ENCODE measurements at places on chromosomes 3 and 15. TPM values are rescaled to one million over a fixed set of nuclear protein-coding genes. Genes with fewer than 3 reads are reported as not detected.

DNA sequence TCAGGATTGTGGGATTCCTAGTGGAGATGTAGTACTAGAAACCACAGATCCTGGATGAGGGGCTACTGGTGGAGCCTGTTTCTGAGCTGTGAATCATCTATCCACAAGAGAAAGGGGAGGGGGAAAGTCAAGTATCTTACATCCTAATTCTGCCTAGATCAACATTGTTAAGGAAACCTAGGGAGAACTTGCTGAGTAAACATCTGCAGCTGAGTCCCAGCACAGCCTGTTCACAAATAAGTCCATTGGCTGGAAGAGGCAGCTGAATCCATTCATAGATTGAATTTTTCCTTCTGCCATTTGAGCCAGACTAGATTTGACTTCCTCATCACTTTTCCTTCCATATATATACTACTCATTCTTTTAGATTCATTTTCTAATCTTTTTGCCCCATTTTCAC lies 460.5 kb downstream of the TUSC7 start:
- no peak for DNase-seq

- DNase-seq = peak; percentile 78
These were observed 28.5 kb downstream of the MCTP2 start for GRCh38 chr15:94259863-94260262.

DNA sequence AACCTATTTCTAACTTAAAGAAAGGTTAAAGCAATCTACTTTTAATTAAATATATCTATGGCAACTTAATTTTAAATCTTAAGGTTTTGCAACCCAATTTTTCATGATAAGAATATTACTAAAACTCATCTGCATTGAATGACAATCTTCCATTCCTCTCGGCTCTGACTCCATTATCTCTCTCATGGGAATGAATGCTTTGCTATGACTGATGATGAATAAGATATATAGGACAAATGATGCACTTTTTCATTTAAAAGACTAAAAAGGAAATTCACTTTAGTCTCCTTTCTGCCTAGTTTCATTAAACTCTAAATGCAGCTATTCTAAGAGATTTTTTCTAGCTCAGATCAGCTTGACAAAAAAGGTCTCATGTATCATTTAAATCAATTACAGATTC lies 68.7 kb downstream of the GBE1 start:
- DNase-seq = no peak

The SOX2 gene
- 11.3 TPM for total RNA-seq

The SMCO1 gene
- total RNA-seq = not detected

DNA sequence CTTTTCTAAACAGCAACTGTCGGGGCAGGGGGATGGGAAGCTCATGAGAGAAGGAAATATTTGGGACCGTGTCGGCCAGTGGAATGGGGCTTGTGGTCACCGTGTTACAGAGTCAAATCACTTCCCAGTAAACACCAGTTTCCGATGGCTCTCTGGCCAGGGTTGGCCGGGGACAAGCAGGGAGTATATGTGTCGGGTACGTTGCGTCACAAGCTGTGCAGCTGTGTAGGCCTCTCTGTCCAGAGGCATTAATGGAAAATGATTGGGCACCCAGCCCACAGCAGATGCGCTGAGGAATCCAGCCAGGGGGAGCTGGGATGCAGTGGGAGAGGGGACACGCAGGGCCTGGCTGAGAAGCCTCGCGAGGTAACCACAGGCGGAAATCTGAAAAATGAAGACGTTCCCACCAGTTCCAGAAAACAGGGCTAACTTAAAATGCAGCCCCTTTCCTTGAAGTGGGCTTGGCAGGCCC lies 15.8 kb upstream of the ALDH1A3 start:
- no peak for DNase-seq

The CILP gene
- not detected for total RNA-seq

- DNase-seq = no peak
These were observed 490.1 kb upstream of the ATP11B start for GRCh38 chr3:182303169-182303568.

DNA sequence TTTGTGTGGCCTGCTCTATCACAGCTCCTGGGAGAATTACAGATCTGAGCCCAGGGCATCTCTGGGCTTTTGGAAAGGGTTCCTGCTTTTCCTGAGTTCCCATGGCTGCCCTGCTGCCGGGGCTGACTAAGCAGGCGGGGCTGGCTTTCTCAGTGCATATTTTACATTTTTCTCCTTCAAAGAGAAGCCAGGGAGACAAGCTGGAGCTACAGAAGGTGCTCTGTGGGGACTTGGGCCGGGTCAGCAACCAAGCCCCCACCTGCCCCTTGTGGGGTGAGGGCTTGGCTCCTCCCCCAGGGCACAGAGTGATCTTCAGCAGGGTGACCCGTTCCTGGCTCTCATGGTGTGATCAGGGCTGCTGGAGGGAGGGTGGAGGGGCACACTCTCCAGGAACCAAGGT lies 17.4 kb downstream of the ABTB1 start:
- no peak for DNase-seq

DNA sequence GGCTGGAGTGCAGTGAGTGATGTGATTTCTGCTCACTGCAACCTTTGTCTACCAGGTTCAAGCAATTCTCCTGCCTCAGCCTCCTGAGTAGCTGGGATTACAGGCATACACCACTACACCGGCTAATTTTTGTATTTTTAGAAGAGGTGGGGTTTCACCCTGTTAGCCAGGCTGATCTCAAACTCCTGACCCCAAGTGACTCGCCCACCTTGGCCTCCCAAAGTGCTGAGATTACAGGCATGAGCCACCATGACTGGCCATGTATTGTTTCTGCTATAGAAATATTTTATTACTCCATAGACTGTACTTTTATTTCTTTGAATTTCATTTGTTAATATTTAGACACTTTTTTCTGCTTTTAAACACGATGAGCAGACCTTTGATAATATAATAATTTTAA lies 60.4 kb downstream of the GTF2E1 start:
- no peak for DNase-seq

DNA sequence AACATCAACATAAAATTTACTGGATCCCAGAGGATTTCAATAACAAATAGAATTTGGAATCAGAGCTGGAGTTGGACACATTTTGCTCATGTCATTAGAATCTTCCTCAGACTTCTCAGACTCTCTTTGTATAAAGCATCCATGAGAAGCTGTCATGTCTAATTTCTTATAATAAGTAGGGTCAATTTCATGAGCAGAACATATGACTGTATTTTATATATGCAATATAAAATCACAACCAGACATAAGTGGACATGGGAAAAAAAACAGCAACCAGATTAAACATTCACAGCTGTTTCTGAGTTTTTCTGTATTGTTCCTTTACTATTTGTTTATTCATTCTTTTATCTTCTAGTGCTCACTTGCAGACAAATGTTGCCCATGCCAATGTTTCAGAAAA lies 325.5 kb downstream of the RBMS3 start:
- no peak for DNase-seq

GRCh38 chr3:110291886-110292501 lies 779.6 kb upstream of the NECTIN3 start:
- no peak for DNase-seq

The ASB14 gene
- not detected for total RNA-seq

- no peak for DNase-seq
These were observed 392.2 kb downstream of the KCNH8 start for GRCh38 chr3:19540464-19540863.

- DNase-seq = peak; percentile 2
These were observed 23.9 kb upstream of the TM4SF1 start for GRCh38 chr3:149401212-149401925.

DNA sequence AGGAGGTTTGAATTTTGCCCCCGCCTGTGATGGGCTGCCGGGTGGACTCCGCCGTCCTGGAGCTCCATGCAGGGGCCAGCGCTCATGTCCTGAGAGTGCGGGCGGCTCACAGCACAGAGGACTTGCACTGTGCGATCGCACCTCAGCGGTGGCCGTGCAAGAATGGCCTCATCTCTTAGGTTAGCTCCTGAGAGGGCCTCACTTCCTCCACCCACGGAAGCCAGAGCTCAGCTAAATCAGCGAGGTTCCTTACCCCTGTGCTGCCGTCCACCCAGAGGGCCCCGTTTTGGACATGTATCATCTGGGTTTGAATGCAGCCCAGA lies 72.0 kb upstream of the PCSK6 start:
- no peak for DNase-seq

- no peak for DNase-seq
These were observed 135.0 kb downstream of the STAG1 start for GRCh38 chr3:136617198-136617597.

- DNase-seq = no peak
These were observed 3.4 kb upstream of the CTNNB1 start for GRCh38 chr3:41195946-41196345.

The IMPG2 gene
- not detected for total RNA-seq

- DNase-seq = peak; percentile 51
These were observed 1.3 kb downstream of the ZNF710 start for GRCh38 chr15:90002428-90002844.

The CORO2B gene
- total RNA-seq = 10.5 TPM

GRCh38 chr3:159158801-159159200 lies 356.9 kb downstream of the MFSD1 start:
- no peak for DNase-seq

The CAMK2N2 gene
- total RNA-seq = not detected

Data from OCI-LY7 (cell line).